ENCODE measurements at places on chromosomes 3 and 15. TPM values are rescaled to one million over a fixed set of nuclear protein-coding genes. Genes with fewer than 3 reads are reported as not detected.
A peak's percentile ranks its signal among the peaks of the same experiment; 100 is the strongest.

DNA sequence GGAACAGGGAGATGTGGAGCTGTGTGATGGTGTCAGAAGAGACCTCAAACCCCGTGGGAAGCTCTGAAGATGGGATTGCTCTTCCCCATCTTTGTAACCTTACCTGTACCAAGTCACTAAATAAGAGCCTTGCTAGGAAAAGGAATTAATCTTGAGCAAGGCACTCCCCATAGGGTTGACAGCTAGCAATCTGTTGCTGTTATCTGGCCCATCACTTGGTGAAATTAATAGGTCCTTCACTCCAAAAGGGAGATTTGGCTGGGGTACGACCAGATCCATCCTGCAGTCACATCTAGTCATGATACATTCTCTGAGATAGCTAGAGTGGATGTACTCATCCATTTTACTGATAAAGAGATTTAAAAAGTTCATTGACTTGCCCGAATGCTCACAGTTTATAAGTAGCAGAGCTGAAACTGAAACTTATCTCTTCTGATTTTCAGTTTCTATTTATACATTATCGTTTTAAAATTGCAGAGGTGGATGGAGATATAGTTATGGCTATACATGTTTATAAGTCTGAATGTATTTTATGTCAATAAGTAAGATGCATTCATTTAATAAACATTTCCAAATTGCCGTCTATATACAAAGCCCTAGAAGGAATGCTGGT, 299.1 kb upstream of the MCTP2 start:
- ATAC-seq: no peak

- ATAC-seq: peak; percentile 70
Observed at GRCh38 chr15:62164396-62165103, 535 bp downstream of the C2CD4B start.

GRCh38 chr3:98331329-98331728, 22.3 kb upstream of the OR5K4 start:
- no peak for ATAC-seq

- peak; percentile 47 for ATAC-seq
Observed at GRCh38 chr3:63864008-63864964, 619 bp downstream of the ATXN7 start.

DNA sequence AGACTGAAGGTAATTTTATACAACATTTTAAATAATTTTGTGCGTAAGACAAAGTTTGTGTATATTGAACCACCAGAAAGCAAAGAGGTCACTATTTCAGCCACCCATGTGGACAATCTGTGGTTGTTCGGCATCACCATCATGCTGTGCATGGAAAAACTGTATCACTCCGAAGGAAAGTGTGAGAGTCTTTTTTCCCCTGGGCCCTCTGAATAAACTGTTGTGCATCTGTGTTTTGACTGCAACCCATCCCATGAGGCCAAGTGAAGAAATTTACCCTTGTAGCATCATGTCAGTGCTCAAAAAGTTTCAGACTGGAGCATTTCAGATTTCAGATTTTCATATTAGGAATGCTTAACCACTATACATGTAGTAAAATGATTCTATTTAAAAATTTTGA, 85.3 kb downstream of the IMPG2 start:
- ATAC-seq: no peak

DNA sequence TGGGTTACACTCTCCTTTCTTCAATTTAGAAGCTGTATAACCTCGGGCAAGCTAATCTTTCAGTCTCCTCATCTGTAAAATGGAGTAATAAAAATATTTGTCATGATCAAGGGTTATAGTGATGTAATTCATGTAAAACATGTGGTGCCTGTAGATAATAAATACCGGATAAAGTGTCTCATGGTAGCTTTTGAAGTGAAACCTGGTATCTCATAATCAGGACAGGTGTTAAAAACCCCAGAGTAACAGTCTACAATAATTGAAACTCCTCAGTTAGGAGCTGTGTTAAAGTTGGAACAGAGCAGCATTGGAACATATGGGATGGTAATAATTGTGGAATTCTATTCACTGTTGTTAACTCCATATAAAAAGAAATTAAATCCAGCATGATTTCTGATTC, 884 bp upstream of the KNL1 start:
- no peak for ATAC-seq

DNA sequence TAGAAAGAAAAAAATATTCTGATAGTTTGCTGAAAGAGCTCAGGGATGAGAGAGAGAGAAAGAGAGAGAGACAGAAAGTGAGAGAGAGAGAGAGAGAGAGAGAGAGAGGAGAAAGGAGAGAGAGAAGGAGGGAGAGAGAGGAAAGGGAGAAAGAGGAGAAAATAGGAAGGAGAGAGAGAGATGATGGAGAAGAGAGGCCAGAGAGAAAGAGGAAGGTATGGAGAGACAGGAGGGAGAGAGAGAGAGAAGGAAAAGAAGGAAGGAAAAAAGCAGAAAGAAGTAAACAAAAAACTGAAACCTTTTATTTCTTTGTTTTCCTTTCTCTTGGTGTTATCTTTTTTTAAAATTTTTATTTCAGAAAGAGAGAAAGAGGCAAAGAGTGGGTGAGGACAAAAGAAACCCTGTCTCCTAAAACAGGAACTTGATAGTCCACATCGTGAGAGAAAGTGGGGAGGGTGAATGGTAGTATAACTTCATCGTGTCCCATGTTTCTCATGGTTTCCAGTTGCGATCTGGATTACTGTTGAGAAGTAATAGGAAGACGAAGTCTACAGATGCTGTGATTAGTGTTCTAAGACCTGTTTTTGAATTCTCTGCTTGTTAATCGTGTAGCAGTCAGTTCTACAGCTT, 279.7 kb downstream of the LPP start:
- no peak for ATAC-seq

DNA sequence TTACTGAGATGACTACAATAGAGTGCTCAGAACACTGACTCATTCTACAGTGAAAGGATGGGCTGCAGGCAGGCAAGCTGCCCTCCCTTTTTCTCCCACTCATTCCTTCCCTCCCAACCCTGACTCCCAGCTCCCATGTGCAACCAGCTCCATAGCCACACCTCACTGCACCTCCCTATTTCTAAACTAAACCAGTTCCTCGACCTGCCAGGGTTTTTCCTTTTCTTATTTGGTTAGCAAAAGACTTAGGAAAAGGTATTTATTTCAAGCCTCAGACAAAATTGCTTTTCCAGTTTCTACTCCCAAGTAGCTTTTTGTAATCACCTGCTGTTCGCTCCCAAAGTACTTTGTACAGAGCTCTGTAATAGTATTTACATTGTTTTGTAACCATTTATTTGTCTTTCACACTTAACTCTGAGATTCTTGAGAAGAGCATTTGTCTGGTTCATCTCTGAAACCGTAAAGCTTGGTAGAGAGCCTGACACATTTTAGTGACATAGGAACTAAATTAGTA, 2.2 kb downstream of the AADAC start:
- ATAC-seq: peak; percentile 94

DNA sequence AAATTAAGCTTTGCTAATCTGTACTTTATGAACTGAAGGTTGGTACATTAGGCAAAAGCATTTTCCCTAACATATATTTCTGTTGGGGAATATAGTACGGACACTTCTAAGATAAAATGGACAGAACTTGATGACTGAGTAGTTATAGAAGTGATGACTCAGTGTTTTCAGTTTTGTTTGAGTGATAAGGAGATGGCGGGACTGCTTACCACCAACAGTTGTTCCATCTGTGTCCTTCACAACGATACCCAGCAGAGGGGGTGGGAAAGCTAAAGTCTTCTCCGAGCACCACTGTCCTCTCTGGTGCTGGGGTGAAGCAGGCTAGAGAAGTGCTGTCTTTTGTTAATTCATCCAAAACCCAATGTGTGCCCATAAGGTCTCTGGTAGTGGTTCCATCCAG, 195.8 kb downstream of the CD47 start:
- ATAC-seq: no peak

GRCh38 chr15:100186366-100186765, 155.4 kb downstream of the ADAMTS17 start:
- ATAC-seq: no peak

DNA sequence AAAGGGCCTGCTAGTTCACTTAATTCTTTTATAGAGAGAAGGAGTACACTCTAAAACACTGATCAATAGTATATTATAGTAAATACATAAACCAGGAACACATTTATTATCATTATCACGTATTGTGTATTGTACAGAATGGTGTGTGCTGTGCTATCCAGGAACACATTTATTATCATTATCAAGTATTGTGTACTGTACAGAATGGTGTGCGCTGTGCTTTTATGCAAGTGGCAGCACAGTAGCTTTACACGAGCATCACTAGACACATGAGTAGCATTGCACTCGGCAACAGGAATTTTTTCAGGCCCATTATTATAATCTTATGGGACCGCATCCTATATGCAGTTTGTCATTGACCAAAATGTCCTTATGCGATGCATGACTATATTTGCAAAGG, 20.9 kb upstream of the MUC20 start:
- no peak for ATAC-seq

DNA sequence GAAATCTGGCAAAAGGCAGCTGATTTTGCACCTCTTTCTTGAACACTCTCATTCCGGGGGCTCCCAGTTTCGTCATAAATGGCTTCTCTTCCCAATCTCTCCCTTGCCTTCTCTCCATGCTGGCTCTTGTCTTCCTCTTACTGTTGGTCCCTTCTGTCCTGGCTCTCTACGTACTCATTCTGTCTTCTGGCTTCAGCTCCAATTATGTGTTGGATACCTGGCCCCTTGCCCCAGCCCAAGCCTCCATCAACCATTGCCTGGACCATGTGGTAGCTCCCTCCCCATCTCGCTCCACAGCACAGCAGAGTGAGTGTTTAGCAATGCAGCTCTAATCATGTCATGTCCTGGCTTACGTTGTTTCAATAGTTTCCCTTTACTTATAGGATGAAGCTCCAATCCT, 21.7 kb upstream of the KY start:
- ATAC-seq: no peak

- no peak for ATAC-seq
Observed at GRCh38 chr3:15042936-15043335, 22.2 kb downstream of the MRPS25 start.

DNA sequence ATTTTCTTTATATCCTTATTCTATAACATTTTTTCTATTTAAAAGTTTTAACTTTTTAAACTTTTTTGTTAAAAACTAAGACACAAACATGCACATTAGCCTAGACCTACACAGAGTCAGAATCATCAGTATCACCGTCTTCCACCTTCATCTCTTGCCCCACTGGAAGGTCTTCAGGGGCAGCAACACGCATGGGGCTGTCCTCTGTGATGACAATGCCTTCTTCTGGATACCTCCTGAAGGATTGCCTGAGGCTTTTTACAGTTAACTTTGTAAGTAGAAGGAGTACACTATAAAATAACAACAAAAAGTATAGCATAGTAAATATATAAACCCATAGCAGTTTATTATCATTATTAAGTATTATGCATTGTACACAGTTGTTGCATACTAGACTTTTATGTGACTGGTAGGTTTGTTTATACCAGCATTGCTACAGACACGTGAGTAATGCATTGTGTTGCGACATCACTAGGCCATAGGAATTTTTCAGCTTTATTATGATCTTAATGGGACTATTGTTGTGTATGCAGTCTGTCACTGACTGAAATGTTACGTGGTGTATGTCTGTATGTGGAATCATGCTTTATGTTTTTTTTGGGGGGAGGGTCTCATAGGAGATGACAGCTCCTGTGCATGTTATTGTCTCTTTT, 18.2 kb downstream of the ATP1B3 start:
- ATAC-seq: no peak

GRCh38 chr15:42129364-42129763, 27.1 kb downstream of the PLA2G4F start:
- ATAC-seq: no peak

GRCh38 chr3:55725681-55726500, 238.8 kb upstream of the WNT5A start:
- ATAC-seq: no peak

DNA sequence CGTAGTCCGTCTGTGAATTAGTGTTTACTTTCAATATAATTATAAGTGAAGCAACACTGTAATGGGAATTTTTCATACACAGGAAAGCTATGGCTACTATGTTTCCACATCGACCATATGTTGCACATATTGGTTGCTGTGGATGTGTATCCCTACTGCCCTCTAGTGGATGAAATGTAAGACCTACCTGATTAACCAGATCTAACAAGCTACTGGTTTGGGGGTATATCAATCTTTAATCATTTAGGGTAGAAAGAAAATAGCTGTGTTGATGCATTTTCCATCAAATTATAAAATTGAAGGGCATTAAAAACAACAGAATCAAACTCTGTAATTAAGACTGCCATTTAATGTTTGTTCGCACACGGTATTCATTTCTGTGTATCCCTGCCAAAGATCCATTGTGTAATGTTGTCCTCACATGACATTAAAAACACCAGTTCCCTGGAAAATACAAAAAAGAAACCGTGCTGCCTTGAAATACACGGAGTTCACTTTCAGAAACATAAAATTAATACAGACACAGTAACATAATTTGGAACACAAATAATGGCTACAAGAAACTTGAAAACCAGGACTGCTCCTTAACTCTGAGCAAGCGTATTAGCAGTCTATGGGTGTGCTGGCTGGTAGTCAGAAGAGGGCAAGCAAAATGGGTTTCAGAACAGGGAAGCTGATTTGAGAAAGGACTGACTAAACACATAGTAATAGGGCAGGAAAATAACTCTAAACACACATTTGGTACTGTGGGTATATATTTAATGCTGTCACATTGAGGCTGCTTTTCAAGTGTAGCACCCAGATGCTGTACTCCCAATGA, 125.1 kb downstream of the TIGIT start:
- peak; percentile 83 for ATAC-seq

- no peak for ATAC-seq
Observed at GRCh38 chr15:71170163-71170562, 54.9 kb downstream of the THSD4 start.

- ATAC-seq: no peak
Observed at GRCh38 chr3:113831103-113831355, 7.6 kb upstream of the GRAMD1C start.

- no peak for ATAC-seq
Observed at GRCh38 chr15:53693729-53694475, 65.6 kb downstream of the WDR72 start.

DNA sequence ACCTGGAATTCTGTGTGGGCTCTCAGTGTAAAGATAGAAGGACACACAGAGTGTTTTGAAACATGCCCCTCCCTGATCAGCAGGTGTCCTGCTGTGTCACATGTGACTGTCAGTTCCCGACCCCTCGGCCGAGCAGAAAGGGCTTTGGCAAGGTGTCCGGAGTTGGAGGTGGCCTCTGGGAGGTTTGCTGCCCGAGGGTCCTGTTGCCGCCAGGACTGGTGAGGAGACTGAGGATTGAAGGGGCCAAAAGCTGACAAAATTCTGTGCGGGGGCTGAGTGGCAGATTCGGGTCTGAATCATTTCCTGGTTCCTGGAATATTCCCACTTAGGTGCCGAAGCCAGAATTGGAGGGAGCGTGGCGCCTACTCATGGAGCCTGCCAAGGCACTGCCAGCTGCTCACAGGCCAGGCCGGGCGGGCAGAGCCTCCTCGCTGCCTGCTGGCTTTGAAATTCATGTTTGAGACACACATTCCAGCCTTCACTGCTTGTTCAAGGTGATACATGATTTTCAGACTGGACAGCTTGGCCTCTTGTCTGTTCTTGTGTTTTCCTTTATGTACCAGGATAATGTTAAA, 83.8 kb downstream of the APBA2 start:
- ATAC-seq: no peak

GRCh38 chr3:124383846-124384466, 346.3 kb upstream of the UMPS start:
- ATAC-seq: no peak

The PARL gene
- 48.3 TPM for total RNA-seq

The PLA2G4D gene
- total RNA-seq: 0.16 TPM

The LRTM1 gene
- 1.2 TPM for total RNA-seq

The RASL12 gene
- total RNA-seq: not detected

The COL8A1 gene
- total RNA-seq: 0.27 TPM

The PEX5L gene
- 4.6 TPM for total RNA-seq

The DPH6 gene
- total RNA-seq: 21.5 TPM

The HMCES gene
- 23.3 TPM for total RNA-seq

All from motor neuron (in vitro differentiated cells).